Activated naive CD4-positive, alpha-beta T cell treated with anti-CD3 and anti-CD28 coated beads, Interleukin-2, amount 10 ng/mL, durations not matched to agents 7 days and 5 days (primary cell): ENCODE measurements at places on chromosomes 5 and 9.

GRCh38 chr5:133930061-133930812 is 38.2 kb downstream of the C5orf15 start:
- peak; percentile 66 for DNase-seq

DNA sequence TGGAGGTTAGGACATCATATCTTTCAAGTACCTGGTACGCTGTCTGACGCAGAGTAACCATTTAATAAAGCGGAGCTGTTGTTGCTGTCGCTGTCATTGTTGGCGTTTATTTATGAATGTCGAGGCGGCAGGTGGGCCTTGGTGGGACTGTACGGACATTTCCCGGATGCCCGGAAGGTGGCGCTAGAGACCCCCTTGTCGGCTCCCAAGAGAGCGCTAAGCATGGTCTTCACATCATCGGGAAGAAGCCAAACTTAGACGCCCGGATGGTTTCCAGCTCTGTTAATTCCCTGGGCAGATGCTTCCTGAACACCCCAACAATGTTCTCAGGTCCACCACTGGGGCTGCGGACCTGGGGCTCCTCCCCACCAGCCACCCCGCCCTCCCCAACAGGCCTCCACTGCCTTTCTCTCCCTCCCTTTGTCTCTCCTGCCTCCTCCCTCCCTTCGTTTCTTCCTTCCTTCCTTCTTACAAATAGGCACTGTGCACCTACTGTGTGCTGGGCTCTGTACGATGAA is 54.1 kb downstream of the DUSP1 start:
- peak; percentile 87 for DNase-seq

DNA sequence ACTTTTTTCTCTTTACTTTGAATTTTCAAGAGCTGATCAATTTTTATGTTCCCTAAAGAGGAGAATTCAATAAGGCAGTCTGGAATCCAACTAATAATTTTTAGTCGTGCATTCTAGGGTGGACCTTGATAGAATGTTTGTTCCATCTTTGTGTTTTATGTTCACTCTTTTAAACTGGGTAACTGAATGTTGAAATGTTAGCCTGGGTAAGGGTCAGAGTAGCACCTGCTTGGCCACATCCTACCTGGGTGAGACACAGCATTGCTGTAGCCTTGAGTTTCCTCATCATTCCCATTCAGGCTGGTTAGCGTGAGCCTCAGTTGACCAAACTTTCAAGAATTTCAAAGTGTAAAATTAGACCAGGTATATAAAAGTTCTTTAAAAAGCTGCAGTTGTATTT is 85.0 kb downstream of the SGCD start:
- no peak for DNase-seq

DNA sequence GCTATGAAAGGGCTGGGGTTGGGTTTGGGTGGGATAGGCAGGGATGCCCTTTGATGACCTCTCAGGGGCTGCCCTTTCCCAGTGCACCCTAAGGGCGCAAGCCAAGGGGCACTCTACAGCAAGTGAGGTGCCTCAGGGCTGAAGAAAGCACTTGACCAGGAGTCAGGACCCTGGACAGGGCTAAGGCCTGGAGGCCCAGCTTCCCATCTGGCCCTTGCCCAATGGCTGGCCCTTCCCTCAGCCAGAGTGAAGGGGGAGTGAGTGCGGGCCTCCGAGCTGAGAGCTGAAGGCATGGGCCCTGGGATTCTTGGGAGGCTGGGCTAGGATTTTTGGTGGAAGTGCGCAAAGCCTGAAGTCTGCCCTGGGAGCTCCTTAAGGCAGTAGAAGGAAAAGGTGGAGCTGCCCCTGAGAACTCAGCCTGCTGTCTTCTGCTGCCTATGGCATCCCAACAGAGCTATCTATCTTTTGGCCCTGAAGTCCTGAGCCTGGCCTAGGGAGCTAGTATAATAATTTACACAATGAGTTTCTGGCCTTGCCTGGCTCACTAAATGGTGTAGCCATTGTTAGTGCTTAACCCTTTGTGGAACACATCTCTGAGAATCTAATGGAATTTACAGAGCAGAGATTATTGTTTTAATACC is 16.4 kb downstream of the JADE2 start:
- DNase-seq, result peak; percentile 33

DNA sequence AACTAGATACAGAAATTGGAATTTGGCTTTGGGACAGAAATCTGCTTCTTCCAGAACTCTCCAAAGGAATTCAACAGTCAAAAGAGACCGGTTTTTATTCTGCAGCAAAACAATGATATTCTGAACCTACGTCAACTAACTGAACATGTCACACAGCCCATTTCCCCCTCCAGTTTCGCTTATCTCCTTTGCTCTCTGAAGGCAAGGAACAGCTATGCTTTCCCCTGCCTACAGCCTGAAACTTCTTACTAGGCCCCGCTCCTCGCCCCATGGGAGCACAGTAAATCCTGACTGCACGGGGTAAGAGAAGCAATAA is 488 bp downstream of the SKIC3 start:
- no peak for DNase-seq
